ENCODE measurements at places on chromosomes 16 and 17.

GRCh38 chr17:2136241-2136640, 81.3 kb downstream of the HIC1 start:
- no peak for DNase-seq

DNA sequence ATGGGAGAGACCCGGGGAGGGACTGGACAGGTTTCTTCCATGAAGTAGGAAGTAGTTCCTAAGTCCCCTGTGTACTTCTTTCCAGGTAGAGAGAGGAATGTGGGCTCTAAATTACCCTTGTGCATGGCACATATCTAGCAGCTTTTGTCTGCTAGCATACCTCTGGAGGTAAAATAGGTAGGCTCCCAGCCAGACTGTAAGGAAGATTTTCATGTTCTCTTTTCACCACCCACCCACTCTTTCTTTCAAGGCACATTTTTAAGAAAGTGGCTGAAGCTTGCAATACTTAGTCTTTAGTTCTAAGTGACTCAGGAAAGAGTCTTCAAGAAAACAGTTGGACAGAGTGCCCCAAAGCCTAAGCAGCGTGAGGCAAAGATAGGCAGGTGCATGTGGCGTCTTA, 9.2 kb downstream of the MINK1 start:
- DNase-seq = no peak

DNA sequence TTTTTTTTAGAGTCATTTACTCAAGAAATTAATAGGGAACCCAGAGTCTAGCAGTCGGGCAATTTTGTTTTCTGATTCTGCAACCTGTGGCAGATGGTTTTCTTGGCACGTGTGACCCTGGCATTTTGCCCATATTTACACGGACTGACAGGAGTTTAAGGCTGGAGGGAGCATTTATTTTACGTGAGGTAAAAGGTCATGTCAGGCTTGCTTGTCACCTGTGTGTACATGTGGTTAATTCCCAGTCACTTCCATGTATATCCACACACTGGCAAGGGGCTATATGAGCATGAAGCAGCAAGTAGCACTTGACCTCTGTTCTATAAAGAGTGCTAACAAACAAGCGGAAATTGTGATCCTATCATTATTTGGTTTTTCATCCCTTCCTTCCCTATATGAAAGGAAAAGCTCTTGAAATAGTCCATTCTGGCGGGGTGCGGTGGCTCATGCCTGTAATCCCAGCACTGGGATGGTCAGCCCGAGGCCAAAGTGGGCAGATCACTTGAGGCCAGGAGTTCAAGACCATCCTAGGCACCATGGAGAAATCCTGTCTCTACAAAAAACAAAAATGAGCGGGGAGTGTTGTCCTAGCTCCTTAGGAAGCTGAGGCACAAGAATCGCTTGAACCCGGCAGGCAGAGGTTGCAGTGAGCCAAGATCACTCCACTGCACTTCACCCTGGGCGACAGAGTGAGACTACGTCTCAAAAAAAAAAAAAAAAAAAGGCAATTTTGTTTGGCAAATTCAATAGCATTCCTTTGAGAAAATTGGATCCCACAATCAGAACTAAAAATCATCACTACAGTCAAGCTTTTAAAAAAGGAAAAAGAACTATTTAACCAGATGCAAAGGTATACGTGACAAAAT, 2.1 kb downstream of the SPAG9 start:
- DNase-seq = no peak

- DNase-seq = no peak
These were observed 22.9 kb upstream of the DYNLRB2 start for GRCh38 chr16:80517846-80518245.

DNA sequence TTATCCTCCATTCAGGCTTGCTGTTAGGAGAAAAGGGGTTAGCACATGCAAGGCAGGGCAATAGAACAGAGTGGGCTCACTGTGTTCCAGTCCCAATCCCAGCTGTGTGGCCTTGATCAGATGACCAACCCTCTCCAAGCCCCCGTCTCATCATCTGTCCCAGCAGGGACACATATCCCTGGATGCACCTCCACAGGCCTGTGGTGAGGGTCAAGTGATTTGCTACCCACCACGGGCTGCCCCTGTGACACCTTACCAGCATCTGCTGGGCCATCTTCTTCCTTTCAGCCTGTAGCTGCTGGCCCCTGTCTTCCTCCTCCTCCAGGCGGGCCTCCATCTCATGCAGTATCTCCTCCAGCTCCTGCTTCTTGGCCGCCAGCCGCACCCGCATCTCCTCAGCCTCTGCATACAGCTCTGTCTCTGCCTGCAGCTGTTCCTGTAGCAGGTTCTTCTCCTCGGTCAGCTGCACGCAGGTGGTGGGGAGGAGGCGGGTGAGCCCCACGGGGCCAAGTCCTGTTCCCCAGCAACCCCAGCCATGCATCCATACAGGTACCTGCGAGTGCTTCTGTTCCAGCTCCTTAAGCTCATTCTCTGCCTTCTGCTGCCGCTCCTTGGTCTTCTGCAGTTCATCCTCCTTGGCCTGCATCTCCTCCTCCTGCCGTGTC, 91.3 kb downstream of the NDE1 start:
- DNase-seq = no peak

DNA sequence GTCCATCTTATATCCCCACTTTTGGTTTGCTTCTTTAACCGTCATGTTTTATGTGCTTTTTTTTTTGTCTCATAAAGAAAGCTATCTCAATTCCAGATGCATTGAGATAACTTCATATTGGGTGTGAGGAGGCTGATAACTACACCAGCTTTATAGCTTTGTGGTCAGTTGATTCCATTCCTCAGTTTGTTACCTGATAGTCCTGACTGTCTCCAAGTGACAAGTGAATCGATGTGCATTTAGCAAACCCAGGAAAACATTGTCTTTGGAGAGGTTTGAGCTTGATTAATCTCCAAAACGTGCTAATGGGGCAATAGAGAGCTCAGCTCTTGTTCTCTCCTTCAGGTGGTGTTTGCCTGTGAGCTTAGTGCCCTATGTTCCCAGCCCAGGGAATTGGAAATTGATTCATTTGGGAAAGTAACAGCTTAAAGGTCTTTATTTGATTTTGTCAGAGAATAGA, 22.7 kb downstream of the HS3ST3B1 start:
- no peak for DNase-seq

- no peak for DNase-seq
These were observed 26.8 kb upstream of the SMPD3 start for GRCh38 chr16:68475071-68475470.

DNA sequence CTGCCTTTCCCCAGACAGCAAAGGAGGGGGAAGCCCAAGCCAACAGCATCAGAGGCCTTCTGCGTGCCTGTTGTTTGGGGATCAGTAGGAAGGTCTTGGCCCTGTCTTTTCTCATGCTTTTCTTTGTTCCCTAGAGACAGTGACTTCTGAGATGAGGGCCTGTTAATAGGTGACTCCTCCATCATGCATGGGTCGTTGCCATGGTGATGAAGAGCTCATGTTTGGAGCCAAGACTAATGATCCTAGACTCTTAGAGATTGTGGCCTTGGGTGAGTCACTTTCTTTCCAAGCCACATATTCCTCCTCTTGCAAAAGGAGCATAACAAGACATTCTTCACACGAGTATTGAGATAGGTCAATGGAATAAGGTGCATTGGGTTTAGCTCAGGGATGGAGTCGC, 201.1 kb upstream of the ASIC2 start:
- DNase-seq = no peak
